CD4-positive, alpha-beta memory T cell (primary cell): ENCODE measurements at places on chromosomes 2 and 18. TPM values are rescaled to one million over a fixed set of nuclear protein-coding genes. Genes with fewer than 3 reads are reported as not detected.

The DHRS9 gene
- total RNA-seq, result 0.44 TPM

The PTPRN gene
- total RNA-seq, result not detected

The LRATD1 gene
- total RNA-seq, result not detected

The NBAS gene
- total RNA-seq, result 37.0 TPM

The COLEC12 gene
- 0.17 TPM for total RNA-seq

The CCDC68 gene
- not detected for total RNA-seq

The FBLN7 gene
- 37.0 TPM for total RNA-seq

DNA sequence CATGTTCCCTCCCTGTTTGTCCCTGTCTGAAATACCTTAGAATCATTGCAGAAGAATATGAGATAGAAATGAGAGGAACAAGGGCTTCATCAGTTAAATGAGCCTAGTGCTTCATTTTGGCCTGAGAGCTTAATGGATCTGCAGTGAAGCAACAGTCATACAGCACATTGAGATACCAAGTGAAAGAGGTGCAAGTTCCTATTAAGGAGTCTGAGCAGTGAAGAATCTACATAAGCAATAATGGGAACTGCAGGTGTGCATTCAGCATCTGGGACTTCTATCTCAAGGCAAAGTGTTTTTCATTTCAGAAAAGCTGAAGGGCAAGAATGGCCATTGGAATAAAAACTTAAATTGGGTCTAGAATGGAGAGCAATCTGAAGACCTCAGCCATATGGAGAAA lies 323.2 kb upstream of the SLC39A10 start:
- no peak for DNase-seq

- DNase-seq, result no peak
These were observed 43.7 kb downstream of the FSIP2 start for GRCh38 chr2:185782223-185782769.

DNA sequence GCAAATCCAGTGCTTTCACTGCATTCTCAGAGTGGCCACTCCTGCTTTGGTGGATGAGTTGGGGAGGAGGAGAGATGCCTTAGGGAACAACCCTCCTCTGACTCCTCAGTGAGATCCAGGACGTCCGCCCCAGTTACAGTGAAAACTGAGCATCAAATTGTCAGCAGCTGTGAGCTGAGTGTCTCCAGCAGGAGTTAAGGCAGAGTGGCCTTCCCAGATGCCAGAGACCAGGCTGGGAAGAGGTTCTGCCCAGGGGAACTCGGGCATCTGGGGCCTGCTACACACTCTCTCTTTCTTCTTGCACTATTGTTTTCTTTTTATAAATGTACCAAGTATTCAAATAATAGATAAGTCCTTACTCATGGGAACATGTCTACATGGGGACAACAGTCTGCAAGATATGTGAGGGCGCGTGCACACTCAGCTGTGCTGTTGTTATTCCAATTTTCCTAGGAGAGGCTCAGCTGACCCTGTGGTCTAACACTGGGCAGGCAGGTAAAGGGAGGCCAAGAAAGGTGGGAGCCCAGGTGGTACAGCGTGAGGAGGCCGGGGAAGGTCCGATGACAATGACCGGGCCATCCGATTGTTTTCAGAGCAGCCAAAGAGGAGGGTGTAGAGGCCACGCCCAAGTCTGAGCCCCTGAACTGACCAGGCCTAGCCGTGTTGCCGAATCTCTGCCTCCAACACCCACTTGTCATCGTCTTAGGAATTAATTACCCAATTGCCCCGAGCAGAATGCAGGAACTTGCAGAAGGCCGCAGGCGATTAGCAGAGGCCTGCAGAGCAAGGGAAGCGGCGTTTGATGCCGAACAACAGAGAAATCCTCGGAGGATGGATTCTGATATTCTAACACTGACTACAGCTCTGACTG lies 166.9 kb downstream of the ANAPC1 start:
- no peak for DNase-seq

GRCh38 chr2:7825591-7826312 lies 856.1 kb upstream of the ID2 start:
- no peak for DNase-seq

DNA sequence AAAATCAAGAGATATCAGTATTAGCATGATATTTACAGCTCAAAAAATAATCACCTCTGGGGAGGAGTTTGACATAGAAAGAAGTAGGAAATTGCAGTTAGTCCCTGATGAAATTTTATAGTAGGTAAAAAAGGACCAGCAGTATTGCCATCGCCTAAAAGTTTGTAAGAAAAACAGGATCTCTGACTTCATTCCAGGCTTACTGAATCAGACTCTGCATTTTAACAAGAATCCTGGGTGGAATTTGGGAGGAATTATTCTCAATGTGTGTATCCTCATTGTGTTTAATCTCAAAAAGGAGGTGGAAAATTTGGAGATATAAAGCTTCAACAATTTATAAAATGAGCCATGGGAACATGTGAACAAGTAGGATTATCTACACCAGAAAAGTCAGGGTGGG lies 31.2 kb upstream of the STAT1 start:
- DNase-seq, result no peak

DNA sequence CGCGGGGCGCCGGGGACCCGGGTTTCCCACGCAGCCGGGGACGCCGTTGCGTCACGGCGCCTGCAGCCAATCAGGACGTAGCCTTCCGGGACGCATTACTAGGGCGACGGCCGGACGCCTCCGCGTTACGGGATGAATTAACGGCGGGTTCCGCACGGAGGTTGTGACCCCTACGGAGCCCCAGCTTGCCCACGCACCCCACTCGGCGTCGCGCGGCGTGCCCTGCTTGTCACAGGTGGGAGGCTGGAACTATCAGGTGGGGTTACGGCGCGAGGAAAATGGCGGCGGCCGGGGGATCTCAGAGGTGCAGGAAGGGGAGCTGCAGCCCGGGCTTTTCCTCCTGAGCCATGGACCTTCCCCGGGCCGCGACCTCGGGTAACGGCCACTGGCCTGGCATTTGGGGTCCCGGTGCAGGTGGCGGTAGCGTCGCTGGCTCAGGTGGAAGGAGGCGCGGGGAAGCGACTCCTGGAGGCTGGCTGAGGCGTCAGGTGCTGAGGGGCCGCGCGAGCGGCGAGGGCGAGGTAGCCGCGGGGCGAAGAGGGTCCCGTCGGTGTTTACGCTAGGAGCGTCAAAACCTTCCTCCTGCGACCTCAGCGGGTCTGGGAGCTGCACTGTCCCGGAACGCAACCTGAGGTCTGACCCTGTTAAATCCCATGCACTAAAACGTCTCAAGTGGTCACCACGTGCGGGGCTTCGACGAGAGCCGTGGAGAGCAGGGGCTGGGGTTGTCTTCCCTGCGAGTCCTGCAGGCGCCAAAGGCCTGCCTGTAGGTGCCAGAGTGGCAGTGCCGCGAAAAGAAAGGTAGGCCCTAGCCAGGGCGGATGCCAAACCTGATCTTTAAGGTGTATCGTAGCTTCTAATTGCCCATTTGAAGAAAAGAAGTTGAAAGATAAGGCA lies at the start of gene LCLAT1:
Gene LCLAT1, plus strand, starts transcription at position 98 of the 897 bp plus-strand sequence. CDS start 78,345 bp downstream, outside the sequence.
- peak; percentile 88 for DNase-seq

DNA sequence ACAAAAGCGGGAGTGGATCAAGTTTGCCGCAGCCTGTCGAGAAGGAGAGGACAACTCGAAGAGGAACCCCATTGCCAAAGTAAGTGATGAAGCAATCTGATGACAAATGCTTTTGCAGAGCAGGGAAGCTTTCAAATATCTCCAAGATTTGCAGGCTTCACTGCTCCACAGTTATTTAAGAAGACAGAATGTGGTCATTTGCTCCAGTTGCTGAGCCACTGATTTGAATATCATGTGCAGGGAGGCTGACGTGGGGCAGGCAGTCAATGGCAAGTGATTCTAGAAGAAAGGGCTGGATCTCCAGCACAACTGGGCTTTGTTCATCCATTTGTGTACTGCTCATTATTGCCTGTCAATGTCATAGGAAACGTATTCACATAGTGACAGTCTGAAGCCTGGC lies 10.2 kb downstream of the DSG4 start:
- DNase-seq, result no peak

- no peak for DNase-seq
These were observed 166.5 kb upstream of the KCNJ3 start for GRCh38 chr2:154532004-154532403.

GRCh38 chr18:59208602-59209125 lies 11.3 kb upstream of the GRP start:
- no peak for DNase-seq

DNA sequence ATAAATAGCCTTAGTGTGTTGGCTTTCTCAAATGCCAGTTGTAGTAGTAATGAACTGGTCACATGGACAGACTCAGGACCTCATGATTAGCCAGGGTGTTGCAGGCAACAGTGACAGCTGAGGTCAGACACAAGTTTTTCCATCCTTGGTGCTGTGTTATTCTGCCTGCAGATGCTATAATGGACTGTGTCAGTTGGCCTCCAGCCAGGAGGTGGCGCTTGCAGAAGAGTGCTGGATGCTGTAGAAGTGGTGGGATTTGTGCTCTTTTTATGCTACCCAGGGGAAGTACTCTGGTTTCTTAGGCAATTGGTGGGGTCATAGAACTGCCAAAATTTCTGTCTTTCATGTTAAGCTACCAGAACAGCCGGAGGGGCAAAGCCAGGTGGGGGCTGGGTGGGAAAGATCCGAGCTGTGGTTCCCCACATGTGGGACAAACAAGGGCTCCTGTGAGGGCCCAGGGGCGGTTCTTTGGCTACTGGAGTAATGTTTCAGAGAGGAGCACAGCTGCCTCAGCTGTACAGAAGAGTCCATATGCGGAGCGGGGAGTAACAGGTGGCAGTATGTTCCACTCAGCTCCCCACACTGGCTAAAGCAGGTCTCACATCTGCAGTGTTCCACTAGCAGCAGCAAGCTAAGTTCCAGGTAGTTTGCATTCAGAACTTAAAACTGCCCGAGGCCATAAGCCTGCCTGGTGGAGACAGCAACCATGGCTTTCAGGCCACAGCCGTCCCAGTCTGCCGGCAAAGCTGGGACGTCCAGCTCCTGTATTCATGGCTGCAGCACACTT lies 104.4 kb downstream of the GULP1 start:
- DNase-seq, result no peak

DNA sequence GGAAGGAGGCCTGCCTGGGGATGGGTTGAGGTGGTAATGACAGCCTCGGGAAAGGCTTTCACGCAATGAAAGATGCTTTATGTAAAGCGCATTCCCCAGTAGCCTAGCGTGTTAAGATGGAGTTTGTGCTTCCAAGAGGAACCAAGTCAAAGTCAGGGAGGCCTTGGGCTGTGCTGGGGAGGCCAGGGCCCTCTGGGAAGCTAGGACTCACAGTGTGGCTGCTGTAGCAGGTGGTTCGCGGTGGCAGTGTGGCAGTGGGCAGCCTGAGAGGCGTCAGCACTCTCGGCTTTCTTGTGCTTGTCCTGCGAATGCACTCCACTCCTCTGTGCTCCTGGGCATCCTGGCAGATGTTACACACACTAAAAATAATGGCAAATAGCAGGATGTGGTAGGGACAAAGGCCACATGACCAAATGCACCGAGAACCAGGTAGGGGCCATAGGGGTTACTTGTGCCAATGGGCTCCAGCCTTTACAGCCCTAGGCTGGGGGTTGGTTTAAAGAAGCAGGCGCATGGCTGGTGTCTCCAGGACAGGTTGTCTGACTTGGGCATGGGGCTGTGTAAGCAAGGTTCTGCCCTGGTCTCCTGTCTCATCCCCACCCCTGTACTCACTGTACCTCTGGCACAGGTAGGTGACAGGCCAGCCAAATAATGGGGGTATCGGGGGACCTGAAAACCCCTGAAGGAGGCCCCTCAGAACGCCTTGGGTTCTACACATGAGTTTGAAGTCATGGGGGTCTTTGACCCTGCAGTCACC lies 154.4 kb upstream of the TWIST2 start:
- DNase-seq, result no peak

- no peak for DNase-seq
These were observed 164.8 kb downstream of the ARHGAP15 start for GRCh38 chr2:143294068-143294467.

DNA sequence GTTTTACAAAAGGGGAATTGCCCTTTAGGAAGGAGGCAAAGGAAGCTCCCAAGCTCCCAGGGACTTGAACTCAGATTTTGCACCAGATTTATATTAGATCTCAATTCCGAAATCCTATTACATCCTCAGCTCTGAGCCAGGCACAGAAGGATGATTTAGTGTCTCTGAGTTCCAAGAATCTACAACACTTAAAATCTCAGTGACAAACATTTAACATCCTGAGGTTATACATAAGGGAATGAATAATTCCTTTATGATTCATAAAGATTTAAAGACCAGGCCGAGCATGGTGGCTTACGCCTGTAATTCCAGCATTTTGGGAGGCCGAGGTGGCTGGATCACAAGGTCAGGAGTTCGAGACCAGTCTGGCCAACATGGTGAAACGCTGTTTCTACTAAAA lies 16.5 kb upstream of the SLC20A1 start:
- no peak for DNase-seq

DNA sequence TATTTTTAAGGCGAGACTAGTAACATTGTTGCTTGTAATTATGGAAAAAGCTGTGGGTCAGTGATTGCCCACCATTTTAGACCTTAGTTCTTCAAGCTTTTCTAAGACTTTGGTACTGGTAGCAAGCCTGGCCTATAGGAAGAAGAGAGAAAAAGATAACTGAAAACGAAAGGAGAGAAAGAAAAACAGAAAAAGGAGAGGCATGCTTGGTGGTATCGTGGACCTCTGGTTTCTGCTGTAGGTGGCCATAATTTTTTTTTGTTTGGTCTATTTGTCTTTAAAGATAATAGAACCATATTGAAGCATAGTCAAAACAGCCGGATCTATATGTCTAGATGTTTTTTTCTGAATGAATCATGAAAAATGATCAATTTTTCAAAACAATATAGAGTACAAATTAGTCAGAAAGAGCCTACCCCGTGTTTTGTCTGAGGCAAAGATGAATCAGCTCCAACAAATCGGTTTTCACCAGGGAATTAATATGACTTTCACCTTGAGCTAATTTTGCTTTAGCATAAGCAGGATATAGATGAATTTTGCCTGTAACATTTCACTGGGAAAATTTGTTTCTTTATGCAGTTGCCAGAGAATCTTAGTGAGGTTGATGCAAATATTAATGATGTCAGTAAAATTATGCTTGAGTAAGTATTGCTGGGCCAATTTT lies 45.7 kb downstream of the CCDC85A start:
- DNase-seq, result no peak

- DNase-seq, result no peak
These were observed 5.7 kb upstream of the C2orf80 start for GRCh38 chr2:208195531-208195930.

DNA sequence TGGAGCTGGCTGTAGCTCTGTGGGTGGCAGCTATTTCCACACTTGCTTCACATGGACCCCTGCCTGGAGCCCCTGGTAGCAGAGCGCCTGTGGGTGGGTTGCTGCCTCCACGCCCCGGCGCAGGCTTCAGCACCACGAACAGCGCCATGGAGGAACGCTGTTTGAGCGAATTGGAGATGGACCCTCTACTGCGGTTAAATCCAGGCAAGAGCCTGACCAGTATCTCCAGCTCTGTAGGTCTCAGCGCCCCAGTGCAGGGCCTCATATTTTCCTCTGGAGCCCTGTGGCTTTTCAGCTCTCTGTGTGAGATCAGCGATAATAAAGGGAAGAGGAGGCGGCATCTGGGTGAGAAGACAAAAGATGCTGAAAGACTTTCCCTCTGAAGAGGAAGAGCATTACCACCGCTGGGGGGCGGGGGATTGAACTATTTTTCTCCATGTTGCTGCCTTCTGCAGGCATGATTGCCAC lies 12.0 kb downstream of the ONECUT2 start:
- DNase-seq, result no peak

- DNase-seq, result no peak
These were observed 30.3 kb upstream of the IL1R1 start for GRCh38 chr2:102112271-102112670.
